ENCODE measurements at places on chromosomes 13 and 19.

- no peak for DNase-seq
These were observed 8.7 kb downstream of the RPS28 start for GRCh38 chr19:8329996-8330395.

DNA sequence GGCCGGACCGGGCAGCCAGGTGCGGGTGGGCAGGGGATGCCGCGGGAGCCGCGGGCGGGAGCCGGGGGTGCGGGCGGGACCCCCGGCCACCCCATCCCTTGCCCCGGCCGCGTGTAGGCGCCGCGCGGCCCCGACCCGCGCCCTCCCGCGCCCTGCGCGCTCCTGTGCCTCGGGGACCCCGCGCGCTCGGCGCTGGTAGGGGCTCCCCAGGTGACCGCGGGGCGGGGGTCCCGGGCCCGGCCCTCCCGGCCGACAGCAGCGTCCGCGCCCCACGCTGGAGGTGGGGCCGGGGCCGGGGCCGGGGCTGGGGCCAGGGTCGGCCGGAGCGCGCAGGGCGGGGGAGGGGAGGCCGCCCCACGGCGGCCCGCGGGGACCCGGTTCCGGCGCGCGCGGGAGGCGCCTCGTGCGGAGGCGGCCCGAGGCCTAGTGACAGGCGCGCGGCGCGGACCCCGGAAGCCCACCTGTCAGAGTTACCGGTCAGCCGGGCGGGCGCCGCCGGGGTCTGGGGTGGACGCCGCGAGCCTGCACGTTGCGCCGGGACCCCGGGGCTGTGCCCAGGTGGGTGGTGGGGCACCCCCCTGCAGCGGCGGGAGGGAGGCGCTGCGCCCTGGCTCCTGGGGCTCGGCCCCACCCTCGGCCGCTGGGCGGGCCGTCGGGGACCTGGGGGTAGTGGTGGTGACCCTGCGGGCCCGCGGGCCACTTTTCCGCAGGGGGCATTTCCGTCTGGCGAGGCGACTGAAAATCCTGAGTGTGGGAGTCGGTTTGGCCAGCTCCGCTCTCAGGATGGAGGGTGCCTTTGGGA, 518 bp downstream of the TFDP1 start:
- no peak for DNase-seq

DNA sequence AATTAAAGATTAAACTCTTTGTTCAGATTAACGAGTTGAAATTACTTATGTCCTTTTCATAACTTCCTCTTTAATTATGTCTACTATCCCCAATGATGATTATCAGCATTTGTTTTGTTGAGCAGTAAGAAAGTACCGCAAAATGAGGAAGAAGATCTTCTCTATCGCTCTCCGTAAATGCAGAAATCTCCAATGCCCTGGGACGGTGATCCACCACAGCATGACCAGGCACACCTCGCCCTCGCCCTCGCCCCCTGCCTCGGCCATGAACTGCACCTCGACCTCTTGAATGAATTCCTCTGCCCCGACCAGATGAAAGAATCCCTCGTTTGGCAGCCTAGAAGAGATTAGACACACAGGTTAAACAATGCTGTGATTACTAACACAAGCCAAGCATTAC, 69.1 kb downstream of the RBM26 start:
- no peak for DNase-seq

DNA sequence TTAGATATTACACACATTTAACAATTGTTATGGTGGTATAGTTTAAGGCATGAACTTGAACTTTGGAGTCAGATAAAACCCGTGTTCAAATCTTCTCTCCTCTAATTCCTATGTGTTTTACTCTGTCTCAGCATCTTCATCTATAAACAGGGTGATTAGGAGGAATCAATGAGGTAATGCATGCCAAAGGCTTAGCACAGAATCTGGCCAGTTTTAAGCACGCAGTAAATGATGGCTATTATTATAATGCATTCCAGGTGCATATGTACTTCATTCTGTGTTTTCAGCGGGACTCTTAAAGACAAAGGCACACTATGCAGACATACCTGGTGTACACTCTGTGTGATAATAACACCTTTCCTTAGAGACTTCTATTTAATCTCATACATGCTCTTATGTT, 88.0 kb upstream of the FRY start:
- no peak for DNase-seq

GRCh38 chr19:27705896-27706295, 1507.1 kb downstream of the UQCRFS1 start:
- no peak for DNase-seq

DNA sequence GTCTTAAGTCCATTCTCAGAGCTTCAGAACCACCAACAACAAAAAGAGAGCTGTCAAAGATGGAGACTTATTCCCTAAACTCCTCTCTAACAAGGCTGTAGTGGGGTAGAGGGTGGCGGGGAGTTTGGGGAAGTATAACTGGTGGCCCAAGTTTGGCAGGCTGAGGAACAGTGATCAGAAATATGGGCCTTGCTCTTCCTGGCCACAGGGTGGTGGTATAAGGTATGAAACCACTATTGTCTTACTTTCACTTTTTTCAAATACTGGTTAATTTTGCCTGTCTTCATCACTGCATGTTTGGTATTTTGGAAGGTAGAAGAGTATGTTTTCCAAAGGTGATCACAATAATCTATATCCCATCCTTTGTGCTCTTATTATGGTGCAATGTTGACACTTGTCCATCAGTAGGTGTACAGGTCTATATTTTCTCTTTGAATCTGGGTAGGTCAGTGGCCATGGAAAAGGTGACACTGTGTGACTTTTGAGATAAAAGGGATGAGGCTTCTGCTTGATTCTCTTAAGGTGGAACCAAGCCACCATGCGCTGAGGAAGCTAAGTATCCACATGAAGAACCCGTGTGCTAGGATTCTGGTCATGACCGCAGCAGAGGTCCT, 23.2 kb upstream of the GPC5 start:
- no peak for DNase-seq

- DNase-seq: no peak
These were observed 705.3 kb downstream of the GPC5 start for GRCh38 chr13:92103689-92104153.

DNA sequence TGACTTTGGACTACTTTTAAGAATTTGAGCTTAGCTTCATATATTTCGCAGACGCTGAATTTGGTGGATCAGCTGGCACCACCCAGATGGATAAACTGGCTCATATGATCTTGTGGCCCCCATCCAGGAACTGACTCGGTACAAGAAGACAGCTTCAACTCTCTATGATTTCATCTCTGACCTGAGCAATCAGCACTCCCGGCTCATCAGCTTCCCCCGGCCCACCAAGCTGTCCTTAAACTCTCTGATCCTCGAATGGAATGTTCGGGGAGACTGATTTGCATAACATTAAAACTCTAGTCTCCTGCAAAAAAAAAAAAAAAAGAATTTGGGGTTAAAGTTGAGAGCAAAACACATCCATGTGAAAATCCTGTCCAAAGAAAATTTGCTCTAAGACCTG, 71.4 kb upstream of the IRS2 start:
- DNase-seq: no peak

All from HFFc6 (cell line).